SW 1271 (cell line): ENCODE measurements at places on chromosomes 4 and X.

- DNase-seq, result no peak
Measured at GRCh38 chrX:99800016-99800415, 610.1 kb downstream of the PCDH19 start.

GRCh38 chrX:78886550-78886949 lies 58.6 kb upstream of the P2RY10 start:
- no peak for DNase-seq

GRCh38 chr4:102157984-102158383 lies 187.3 kb downstream of the SLC39A8 start:
- DNase-seq, result no peak

DNA sequence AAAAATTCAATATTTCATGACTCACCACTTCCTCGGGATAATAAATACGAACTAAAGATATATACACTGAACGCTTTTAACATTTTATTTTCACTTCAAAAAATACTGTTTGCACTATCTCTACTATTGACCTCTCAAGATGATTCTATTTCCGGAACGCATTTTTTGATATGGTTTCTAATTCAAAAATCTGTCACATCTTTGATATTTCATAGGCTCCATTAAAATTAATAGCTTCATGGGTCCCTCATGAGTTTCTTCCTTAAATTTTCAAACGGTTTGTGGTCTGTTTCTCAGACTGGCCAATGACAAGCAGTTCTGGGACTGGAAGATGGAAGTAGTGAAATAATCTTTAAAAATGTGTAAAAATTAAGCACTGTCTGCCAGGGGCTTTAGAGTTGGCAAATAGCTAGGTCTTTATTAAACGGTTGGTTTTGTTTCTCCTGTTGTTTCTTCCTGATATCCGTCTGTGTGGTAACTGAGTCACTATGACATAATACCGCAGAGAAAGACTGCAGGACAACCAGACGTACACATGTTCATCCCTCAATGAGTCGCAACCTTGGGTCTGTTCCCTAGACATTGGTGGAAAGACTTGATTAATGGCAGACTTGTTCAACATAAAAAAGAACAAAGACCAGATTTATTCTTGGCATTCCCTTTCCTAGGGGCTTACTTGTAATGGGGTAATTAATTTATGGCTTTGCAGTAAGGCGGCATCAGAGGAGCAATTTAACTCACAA lies 133.8 kb downstream of the PALLD start:
- no peak for DNase-seq

DNA sequence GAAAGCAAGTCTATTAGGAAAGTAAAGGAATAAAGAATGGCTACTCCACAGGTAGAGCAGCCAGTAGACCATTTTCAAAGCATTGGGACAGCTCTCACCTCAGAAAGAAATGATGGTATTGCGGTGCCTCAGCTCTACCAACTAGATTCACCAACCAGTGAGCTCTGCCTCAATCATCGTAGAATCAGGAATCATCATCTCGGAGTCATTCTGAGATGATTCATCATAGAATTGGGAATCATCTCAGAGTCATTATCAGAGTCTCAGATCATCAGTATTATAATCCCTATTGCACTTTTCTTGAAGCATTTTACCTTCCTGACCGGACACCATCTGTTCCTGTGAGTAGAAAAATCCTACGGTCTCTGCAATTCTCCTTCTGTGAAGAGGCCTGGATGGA lies 17.5 kb upstream of the SAT1 start:
- no peak for DNase-seq

- DNase-seq, result no peak
Measured at GRCh38 chr4:157994863-157995262, 178.0 kb downstream of the GASK1B start.

DNA sequence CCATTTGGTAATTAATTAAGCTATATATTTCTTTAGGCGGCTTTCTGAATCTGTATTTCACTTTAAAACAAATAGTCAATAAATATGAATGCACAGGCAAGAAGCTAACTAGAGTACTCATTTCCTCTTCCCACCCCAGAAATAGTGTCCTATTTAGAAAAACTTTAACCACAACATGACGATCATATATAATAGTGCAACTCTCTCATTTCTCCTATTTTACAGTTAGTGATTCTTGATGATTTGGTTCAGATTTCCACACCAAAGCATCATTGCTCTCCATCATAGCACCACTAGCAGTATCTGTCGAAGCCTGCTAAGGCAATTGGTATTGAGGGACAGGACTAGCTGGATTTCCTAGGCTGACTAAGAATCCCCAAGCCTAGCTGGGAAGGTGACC lies 184.0 kb upstream of the GALNTL6 start:
- DNase-seq, result no peak
